ENCODE measurements at places on chromosomes 4 and X.

- no peak for DNase-seq
Observed at GRCh38 chr4:7717946-7718490, 221.6 kb downstream of the AFAP1 start.

GRCh38 chr4:120924931-120925330, 2.4 kb upstream of the PRDM5 start:
- DNase-seq: no peak

- DNase-seq: no peak
Observed at GRCh38 chr4:176479767-176480166, 160.0 kb downstream of the SPCS3 start.

- peak; percentile 5 for DNase-seq
Observed at GRCh38 chr4:67558493-67558892, at the start of gene STAP1. STAP1 (plus strand) TSS chr4:67558727; CDS start chr4:67558810, 83 bp downstream.

- no peak for DNase-seq
Observed at GRCh38 chrX:137549073-137549472, 16.9 kb upstream of the ZIC3 start.

DNA sequence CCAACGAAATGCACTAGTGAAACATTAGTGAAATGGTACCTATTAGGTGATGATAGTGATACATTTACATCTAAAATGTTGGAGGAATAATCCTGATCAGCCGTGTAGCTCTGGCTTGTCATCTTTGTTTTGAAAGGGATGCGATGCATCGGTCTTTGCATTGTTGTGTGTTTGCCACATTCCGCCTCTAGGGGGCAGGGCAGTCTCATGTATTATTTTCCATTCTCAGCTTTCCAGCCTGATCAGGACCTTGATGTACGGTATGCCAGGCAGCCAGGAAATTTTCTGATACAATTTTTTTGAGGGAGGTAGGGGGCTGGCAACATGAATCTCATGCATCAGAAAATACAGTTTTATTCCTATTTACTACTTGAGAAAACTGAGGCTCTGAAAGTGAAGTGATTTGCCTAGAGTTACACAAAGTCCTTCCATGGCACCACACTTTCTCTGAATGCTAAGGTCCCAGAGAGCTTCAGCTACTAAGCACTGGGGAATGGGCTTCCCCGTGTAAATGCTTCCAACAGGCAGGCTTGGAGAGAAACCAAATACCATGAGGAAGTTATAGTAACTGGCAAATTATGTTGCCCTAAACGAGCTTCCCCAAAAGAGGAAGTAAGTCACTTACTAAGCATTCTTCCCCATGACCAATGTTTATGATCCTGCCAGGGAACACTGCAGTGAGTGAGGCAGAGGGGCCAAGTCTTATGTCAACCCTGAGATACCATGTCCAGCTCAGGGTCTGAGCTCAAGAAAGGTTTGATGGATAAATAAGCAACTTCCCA, 31.8 kb upstream of the IQSEC2 start:
- DNase-seq: peak; percentile 3

- no peak for DNase-seq
Observed at GRCh38 chr4:14334166-14334565, 668.1 kb upstream of the CPEB2 start.

- DNase-seq: no peak
Observed at GRCh38 chr4:179605196-179605595, 2163.0 kb upstream of the AGA start.

DNA sequence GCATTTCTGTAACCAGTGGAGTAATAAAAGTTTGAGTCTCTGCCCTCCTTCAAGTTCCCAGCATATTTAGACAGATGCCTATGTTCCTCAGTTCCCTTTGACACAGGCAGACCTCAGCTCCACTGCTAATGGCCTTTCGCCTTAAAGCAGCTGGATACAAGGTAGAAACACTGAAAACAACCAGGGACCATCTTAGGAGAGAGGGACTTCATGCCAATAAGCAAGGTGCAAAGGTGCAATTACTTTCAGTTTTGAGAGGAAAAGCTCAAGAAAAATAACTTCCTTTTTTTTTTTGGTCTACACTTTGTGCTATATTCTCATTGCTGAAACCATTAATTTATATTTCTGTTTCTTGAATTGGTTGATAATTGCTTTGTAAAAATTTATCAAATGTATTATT, 781.9 kb upstream of the GALNTL6 start:
- no peak for DNase-seq

GRCh38 chr4:152697284-152698088, 17.7 kb upstream of the TMEM154 start:
- DNase-seq: no peak

- no peak for DNase-seq
Observed at GRCh38 chr4:6546681-6547447, 28.1 kb upstream of the MAN2B2 start.

GRCh38 chrX:18855919-18856644, 127.8 kb downstream of the PHKA2 start:
- DNase-seq: no peak

GRCh38 chr4:40152637-40153036, 44.2 kb upstream of the RHOH start:
- no peak for DNase-seq

GRCh38 chr4:121168446-121169281, 4.5 kb upstream of the TNIP3 start:
- DNase-seq: no peak

DNA sequence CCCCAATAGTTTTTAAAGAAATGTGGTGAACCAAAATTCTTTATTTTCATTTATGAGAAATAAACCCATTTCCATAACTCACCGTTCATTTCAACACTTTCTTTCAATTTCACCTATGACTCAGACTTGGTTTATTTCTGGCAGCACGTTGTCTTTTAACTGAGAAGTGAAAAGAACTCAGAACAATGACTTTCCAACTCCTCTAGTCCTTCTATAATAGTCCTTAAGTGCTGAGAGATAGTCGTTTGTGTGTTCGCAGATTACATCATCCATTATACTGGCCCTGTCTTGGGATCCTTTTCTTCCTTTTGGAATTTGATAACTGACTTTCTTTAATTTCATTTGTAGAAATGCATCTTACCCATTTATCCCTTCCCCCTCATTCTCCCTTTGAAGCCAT, 113.6 kb downstream of the GLUD2 start:
- DNase-seq: no peak

GRCh38 chrX:154093965-154094364, 3.6 kb downstream of the MECP2 start:
- DNase-seq: no peak

DNA sequence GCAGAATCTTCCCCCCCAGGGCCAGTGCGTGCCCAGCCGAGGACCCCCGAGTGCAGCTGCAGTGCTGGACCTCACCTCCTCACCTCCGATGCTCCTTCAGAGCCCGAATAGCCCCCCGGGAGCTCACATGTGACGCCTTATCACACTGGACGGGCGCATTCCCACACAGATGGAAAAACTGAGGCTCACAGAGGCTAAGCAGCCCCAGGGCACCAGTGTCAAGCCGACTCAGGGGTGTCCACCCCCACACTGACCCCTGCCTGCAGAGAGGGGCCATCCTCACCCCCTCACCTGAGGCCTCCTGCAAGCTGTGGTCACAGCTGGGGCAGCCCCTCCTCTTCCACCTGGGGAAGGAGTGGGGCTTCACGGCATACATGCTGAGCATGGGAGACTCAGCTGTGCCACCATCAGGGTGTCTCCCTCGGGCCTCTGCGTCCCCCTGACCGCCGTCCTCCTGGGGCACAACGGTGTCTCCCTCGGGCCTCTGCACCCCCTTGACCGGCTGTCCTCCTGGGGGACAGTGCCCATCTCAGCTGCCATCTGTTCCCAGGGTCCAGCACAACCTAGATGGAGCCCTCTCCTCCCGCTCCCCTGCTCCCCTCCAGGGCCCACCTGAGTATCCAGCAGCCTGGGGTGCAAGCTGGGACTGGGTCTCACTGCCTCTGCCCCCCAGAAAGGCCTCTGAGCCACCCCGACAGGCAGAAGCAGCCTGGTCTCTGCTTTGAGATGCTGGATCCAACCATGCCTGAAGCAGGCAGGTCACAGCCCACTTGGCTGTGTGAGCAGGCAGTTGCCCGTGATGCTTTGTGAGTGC, 85.3 kb upstream of the NKX1-1 start:
- DNase-seq: no peak

DNA sequence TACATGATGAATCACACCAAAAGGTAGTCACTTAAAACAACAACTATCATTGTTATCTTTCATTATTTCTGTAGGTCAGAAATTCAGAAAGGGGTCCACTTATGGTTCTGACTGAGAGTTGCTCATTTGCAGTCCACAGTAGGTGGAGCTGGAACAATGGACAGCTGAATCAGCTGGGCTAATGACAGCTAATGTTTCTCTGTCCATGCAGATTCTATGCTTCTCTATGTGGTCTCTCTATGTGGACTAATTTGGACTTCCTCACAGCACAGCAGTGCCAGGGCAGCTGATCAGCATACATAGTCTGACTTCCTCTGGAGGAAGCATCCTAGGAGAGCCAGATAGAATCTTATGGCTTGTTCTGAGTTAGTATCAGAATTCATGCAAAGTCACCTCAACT, 131.7 kb upstream of the INTU start:
- no peak for DNase-seq

GRCh38 chr4:110074570-110074969, 123.8 kb downstream of the ELOVL6 start:
- no peak for DNase-seq

GRCh38 chr4:71366766-71367165, 27.9 kb downstream of the SLC4A4 start:
- no peak for DNase-seq

GRCh38 chr4:185504098-185505047, 30.9 kb downstream of the PDLIM3 start:
- DNase-seq: no peak

GRCh38 chrX:40579141-40579540, 1.6 kb upstream of the ATP6AP2 start:
- no peak for DNase-seq

DNA sequence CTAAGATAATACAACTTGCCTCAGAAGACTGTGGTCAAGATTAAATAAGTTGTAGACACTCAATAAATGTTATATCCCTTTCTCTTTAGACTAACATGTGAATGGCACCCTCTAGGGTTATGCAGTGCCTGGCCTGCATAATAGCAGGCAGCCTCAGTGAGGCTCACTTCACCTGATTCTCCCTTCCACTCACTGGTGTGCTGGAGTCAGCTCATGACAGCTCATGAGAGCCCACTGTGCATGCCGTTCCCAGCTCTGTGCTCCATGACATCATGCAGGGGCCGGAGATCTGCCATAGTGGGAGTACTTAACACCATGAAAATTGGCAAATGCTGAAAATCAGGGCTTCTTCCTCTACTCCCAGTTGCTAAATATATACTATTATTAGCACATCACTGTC, 64.5 kb downstream of the TEC start:
- no peak for DNase-seq

- DNase-seq: no peak
Observed at GRCh38 chr4:88897180-88897579, 159.8 kb downstream of the FAM13A start.

- DNase-seq: peak; percentile 31
Observed at GRCh38 chr4:148056879-148057278, 325.0 kb downstream of the ARHGAP10 start.

DNA sequence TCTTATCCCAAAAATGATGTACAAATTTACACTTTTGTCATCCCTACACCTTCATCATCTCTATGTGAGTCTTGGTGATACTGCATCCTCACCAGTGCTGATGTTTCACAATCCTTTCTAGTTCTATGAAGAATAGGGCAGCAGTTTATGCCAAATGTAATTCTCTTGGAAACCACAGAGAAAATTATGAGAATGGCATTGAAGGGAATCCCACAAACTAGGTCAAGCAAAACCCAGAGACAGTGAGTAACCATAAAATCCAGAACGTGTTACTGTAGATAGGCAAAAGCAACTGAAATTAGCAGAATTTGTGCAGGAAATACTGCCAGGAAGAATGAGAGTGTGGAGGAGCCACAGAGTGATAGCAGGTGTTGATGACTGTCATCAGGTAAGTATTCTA, 24.5 kb downstream of the IL15 start:
- no peak for DNase-seq

- DNase-seq: no peak
Observed at GRCh38 chrX:16566571-16566970, 83.4 kb upstream of the S100G start.

DNA sequence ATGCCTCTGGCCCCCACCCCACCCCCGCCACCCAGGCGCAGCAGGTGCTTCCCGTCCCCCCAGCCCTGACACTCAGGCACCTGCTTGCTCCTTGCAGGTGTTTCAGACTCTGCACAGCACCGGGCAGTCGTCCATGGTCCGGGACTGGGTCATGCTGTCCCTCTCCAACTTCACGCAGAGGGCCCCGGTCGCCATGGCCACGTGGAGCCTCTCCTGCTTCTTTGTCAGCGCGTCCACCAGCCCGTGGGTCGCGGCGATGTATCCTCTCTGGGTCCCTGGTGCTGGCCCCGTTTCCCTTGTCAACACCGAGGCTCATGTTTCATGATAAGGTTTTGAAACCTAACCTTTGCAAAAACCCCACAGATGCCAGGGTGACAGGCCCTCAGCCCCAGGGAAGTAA, 10.2 kb upstream of the MSANTD1 start:
- DNase-seq: no peak

- no peak for DNase-seq
Observed at GRCh38 chrX:40844471-40844870, 109.1 kb upstream of the MED14 start.

GRCh38 chr4:25750874-25751273, 95.2 kb downstream of the SLC34A2 start:
- no peak for DNase-seq

GRCh38 chr4:82903737-82904136, 3.2 kb downstream of the THAP9 start:
- DNase-seq: no peak

DNA sequence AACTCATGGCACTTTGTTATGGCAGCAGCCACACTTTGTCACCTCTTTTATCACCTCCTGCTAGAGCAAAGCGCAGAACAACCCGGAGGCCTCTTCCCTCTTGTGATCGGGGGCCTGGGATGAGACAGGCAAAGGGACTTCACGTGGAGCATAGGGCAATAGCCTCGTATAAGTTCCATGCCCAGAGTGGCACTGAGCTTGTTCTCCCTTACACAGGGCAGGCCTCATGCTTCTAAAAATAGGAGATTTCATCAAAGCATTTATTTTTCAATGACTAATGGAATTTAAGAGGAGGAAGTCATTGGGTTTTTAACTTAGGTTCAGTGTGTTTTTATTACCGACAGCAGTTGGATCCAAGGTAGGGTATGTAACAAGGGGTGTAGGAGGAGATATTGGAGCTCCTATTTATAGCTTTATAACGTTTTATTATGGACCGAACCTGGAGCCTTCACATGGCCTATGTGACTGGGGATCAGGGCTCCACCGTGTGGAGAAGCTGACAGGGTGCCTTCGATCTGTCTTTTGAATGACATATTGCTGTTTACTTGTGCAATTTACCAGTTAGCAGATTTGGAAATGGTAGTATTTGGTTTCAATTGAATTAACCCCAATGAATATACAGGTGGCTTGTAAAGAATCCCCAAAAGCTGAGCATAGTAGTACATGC, 93.8 kb downstream of the SLC2A9 start:
- no peak for DNase-seq

DNA sequence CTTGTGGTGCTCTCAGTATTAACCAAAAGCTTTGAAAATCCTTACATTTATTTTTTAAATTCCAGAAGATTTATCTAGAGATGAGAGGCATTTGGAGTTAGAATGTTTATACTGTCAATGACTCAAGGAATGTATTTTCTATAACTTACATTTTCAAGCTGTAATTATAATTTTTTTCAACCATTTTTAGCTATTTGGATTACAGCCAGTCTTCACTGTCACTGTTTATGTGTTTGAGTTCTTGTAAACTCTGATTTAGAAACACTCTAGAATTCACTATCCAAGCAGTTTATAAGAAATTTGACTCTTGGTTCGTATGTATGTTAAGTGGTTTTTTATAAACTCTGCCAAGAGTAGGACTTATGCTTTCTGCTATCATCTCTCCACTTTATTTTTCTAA, 36.7 kb upstream of the GUCY1A1 start:
- DNase-seq: no peak

All from stimulated activated CD8-positive, alpha-beta memory T cell treated with anti-CD3 and anti-CD28 coated beads, Interleukin-15, amount 100 ng/mL, for 4 hours (primary cell).